ENCODE measurements at places on chromosomes 5 and 9.
A peak's percentile ranks its signal among the peaks of the same experiment; 100 is the strongest.

DNA sequence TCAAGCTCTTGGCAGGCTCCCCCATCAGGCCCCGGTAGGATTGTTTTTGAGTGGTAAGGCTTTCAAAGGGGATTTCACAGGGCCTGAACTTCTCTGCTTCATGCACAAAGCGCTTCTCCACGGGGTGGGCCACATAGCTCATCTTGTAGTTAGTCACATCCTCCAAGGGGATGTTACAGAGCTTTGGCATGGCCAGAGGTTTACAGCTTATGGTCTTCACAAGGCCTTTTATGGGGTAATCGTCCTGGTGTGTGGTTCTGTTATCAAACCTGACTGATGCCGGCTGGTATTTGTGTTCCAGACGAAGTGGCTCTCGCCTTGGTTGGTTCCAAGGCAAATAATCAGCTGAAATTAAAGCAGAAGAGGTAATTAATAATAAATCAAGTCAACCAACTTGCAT is 104.3 kb downstream of the SAXO1 start:
- DNase-seq: no peak

DNA sequence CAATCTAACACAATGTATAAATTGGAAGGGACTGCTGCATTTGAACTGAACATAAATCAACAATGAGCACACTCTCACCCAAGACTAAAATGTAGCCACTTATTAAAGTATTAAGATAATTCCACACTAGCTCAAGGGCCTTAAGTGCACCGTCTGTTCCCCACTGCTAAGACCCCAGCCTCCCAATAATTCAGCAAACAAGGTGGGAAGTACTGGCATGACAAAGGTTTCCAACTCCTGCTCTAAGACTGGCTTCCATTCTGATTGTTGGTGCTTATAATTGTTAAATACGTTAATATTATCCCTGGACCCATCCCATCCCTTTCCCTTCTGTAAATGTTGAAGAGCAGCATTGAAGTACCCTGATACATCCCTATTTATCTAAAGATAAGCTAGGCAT is 636.7 kb downstream of the NR2F1-AS1 start:
- DNase-seq: no peak

GRCh38 chr5:51694826-51695225 is 311.6 kb downstream of the ISL1 start:
- DNase-seq: no peak

DNA sequence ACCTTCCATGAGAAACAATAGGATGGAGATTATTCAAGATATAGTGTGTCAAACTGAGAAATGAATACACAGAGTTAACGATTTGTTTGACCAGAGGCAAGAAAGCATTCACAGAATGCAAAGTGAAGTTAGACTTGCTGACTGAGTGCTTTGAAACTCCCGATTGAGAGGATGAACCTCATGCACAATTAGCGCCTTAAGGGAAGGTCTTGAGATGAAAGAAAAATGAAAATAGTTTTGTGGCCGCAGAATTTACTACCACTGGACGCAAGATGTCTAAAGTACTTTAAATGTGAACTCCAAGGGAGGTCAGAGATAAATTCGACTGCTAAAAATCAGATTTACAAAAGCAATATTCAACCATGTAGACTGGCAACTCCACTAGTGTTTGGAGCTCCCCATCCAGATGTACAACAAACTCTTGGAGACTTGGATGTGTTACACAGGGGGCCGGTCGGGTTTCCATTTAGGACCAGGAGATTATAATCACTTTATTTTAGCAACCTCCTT is 707 bp upstream of the RIMOC1 start:
- DNase-seq: no peak

DNA sequence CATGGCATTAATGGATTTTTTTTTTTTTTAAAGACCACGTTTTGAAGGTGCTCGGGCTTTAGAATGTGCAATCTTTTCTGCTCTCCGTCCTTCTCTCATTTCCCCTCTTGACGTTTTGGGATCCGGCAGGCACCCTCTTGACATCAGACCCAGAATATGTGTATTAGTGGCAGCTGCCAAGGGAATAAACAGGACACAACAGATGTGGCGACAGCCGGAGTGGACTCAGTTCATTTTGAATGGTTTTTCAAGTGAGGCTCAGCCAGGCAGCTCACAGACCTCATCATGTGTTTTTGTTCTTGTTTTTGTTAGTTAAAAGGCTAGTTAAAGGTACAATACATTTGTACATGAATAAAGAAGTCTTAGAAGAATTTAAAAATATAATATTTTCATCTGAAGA is 365.0 kb upstream of the SEMA6A start:
- no peak for DNase-seq

DNA sequence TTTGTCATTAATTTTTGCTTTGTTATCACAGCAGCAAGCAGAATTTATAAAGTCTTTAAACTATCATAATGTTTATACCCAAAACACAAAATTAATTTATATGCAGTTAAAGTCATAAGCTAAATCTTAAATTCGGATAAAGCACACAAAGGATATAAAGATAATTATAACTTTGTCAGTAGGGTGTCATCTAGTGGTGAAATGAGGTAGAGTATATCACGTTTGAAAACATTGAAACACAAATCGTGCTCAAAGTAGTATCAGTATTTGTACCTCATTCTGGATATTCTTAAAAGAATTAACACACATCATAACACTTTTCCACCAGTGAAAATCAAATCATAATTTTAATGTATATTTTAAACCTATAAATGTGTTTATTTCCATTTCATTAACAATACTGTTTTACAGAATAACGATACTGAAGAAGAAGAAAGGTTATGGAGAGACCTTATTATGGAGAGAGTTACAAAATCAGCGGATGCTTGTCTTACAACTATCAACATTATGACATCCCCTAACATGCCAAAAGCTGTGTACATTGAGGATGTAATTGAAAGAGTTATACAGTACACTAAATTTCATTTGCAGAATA is 129.5 kb downstream of the NIPBL start:
- DNase-seq: peak; percentile 7

GRCh38 chr5:16229357-16229940 is 49.9 kb upstream of the MARCHF11 start:
- DNase-seq: no peak

DNA sequence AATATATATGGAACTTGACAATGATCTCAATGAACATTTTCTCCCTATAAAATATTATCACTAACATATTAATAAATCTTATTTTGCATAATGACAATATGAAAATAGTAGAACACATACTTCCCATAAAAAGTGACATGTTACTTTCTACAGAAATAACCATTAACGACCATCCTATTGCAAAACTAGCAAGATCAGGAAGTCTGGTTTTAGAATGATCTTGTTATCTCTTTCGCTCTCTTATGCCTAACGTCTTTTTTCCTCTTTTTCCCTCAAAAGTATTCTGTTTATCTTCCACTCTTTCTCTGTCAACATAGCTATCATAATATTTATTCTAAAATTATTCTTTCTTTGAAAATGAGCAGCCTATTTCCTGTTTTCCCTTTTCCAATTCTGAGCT is 21.6 kb upstream of the C5orf46 start:
- no peak for DNase-seq

- no peak for DNase-seq
Observed at GRCh38 chr5:139207297-139208000, 9.3 kb upstream of the SIL1 start.

- DNase-seq: no peak
Observed at GRCh38 chr5:14028188-14028587, 83.7 kb upstream of the DNAH5 start.

DNA sequence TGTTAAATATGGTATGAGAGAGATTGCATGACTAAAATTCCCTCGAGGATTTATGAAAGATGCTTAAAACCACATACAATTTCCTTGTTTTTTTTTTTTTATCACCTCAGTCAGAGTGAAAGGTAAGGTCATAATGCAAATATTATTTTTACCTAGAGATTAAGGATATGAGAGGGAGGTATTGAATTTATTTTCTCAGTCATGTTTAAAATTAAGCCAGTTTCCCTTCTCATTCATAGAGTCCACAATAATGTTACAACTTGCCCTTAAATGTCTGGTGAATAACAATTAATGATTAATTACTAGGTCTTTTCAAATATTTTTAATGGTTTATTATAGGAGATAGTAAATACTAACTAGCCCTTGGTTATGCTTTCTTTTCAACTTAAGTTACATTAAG is 144.9 kb upstream of the HAPLN1 start:
- DNase-seq: no peak

GRCh38 chr9:104256696-104257062 is 162.6 kb downstream of the SMC2 start:
- no peak for DNase-seq

GRCh38 chr5:58751222-58751837 is 168.5 kb downstream of the RAB3C start:
- DNase-seq: no peak

- no peak for DNase-seq
Observed at GRCh38 chr9:115625954-115626353, 508.0 kb upstream of the TNC start.

GRCh38 chr5:17228821-17229291 is 11.4 kb downstream of the BASP1 start:
- peak; percentile 87 for DNase-seq

DNA sequence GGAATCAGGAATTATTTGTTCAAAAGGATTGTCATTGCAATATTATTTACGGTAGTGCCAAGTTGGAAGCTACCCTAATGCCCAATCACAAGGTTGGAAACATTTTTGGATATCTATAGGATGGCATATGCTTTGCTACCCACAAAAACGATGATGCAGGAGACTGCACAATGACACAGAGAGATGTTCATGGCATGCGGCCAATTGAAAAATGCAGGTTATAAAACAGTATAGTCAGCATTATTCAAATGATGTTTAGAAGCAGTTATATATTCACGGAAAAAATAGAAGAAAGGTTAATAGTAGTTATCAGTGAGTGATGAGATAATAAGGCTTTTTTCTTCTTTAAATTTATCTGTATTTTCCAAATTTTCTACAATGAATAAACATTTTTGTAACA is 5.9 kb upstream of the ACSL6 start:
- no peak for DNase-seq

- DNase-seq: no peak
Observed at GRCh38 chr5:120134944-120135343, 329.2 kb upstream of the PRR16 start.

DNA sequence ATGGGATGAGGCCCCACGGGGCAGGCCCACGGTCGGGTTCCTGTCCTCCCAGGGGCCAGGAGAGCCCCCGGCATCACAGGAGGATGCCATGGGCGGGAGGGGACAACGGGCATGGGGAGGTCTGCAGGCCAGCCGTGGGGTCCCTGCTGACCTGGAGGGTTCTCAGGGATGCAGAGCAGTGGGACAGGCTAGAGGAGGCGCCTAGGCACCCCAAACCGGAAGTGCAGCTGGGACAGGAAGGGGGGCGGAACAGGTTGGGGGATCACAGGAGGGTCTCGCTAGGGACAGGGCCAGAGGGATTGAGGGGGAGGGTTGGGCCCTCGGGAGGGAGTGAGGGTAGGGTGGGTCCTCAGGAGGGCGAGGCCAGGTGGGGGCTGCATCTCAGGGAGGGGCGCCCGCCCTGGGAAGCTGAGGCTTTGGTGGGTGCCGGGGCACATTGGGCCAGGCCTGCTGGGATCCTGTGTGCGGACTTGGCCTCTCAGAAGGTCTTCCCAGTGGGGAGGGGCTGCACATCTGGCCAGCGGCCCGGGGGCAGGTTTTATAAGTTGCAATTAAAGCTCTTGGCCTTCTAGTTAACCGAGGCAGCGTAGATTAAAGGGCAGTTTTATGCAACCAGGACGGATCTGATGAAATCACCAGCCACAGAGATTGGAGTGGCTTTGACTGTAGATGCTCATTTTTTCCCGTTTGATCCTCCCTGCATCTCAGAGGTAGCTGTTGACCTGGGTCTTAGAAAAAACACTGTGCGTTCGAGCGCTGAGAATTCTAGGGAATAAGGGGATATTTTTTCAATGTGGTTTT is 20.1 kb downstream of the NKD2 start:
- DNase-seq: no peak

DNA sequence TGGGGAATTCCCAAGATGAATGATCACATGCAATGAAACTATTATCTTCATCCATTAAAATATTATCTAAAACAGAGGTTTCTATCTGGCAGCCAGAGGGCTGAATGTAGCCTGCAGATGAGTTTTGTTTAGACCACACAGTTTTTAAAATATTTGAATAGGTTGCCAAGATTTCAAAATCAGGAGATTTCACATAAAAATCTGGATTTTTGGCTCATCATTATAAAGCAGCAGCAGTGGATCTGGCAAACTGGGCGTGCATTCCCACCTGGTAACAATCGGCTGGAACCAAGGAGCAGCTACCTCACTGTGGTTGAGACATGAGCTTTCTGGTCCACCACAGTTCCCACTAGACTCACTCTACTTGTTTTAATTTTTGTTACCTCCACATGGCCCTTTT is 155.1 kb downstream of the BNC2 start:
- DNase-seq: no peak

- peak; percentile 48 for DNase-seq
Observed at GRCh38 chr9:129052592-129052991, 16.2 kb downstream of the MIGA2 start.

- peak; percentile 82 for DNase-seq
Observed at GRCh38 chr5:57834829-57835608, 352.4 kb upstream of the ACTBL2 start.

DNA sequence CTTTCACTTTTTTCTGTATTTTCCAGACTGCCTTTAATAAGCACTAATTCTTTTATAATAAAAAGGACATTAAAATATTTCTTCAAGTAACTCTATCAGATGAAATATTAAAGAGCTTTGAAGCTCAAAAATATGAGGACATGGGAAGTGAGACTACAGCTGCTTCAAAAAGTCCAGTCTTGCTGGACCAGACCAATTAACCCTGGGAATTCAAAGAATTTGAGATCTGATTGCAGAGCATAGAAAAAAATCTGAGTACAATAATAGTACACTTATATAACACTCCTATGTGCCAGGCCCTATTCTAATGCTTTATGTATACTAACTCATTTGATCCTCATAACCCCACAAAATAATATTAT is 9.8 kb downstream of the TMEM245 start:
- no peak for DNase-seq
